NCI-H1417 (cell line): ENCODE measurements at places on chromosomes 12 and 14.
A peak's percentile ranks its signal among the peaks of the same experiment; 100 is the strongest.

DNA sequence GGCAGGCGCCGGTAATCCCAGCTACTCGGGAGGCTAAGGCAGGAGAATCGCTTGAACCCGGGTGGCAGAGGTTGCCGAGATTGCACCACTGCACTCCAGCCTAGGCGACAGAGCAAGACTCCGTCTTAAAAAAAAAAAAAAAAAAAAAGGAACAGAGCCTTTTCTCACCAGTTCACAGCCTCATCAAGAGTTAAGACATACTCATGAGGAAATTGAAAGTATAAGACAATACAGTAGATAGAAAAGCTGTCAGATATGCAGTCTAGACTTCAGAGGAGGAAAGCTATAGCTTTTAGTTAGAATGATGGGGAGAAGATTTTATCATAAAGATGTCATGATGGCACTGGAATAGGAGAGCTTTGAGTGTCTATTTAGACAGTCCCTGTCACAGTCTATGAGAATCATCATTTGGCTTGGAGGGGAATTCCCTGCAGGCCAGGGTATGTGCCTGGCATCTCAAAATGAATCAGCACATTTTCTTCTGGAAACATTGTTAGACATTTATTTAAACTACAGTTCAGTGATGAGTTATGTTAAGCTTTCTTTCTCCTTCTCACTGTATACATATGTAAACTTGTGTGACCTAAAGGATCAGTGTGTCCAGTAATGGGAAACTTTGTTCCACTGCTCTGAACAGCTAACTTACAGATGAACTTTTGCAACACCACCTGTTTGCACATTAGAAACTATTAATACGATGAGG, 2.9 kb upstream of the RAB35 start:
- no peak for DNase-seq

DNA sequence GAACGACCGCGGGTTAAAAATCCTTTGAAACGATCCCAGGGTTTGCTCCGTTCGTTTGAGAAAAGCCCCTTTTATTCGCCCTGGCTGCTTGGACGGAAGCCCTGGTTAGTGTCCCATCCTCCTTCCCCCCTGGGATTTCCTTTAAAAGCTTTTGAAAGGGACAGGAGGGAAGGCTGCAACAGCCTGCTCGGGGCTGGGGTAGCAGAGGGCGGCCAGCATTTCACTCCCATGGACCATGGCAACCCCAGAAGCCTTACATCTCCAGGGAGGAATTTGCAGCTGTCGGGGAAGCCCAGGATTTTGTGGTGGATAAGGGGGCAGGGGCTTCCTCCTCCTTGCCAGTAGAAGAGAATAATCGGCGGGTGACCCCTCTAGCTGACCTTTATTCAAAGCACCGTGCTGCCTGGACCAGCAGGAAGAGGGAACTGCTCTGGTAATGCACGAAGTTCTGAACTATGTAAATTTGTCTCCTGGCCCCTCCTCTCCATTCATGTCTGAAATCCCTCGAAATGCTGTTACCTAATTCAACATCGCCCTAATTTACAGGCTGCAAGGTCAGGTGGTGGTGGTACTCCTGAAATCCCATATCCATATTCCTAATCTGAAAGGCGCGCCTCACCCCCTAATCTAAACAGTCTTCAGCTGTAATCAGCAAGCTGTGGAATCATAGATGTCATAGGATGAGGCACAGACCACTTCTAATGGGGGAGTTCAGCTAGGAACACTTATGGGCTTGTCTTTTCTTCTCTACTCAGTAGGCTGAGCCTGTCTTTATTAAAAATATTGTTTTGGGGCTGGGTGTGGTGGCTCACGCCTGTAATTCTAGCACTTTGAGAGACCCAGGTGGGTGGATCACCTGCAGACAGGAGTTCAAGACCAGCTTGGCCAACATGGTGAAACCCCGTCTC, 1.0 kb upstream of the CLIP1 start:
- peak; percentile 82 for DNase-seq

DNA sequence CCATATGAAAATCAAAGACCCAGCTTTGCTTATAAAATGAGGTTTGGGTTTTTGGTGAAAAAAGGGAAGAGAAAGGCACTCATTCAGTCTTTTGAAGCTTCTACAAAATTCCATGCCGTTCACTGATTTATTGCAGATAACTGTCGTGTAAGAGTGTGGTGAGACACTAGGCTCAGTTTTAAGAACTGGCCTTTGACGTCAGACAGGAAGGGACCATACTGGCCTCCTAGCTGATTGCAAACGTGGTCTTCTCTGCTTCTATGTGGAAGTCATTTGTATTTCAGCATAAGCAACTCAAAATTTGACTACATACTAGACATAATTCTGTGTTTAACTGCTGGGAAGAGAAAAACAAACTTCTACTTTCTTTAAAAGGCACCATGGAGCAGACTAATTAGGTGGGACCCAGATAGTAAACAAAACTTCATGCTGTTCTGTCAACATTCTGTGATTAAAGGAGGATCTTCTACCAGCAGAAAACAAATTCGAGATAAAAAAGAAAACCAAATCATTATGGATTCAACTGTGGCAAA, 168.7 kb downstream of the TTC7B start:
- no peak for DNase-seq

DNA sequence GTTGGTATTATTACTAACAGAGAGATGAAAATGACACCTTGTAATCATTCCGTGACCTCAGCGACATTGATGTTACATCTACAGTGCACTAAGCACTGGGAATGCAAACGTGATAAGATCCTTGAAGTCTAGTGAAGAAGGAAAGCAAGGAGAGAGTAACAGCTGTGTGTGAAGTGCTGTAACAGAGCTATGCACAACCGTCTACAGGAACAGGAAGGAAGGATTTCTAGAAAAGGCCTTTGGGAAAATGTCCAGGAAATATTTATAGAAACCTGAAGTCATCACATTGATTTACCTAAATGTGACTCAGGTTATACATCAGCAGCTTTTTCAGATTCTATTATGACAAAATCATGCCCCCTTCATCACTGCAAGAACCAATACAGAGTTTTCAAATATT, 304.2 kb upstream of the AMIGO2 start:
- DNase-seq, result no peak

DNA sequence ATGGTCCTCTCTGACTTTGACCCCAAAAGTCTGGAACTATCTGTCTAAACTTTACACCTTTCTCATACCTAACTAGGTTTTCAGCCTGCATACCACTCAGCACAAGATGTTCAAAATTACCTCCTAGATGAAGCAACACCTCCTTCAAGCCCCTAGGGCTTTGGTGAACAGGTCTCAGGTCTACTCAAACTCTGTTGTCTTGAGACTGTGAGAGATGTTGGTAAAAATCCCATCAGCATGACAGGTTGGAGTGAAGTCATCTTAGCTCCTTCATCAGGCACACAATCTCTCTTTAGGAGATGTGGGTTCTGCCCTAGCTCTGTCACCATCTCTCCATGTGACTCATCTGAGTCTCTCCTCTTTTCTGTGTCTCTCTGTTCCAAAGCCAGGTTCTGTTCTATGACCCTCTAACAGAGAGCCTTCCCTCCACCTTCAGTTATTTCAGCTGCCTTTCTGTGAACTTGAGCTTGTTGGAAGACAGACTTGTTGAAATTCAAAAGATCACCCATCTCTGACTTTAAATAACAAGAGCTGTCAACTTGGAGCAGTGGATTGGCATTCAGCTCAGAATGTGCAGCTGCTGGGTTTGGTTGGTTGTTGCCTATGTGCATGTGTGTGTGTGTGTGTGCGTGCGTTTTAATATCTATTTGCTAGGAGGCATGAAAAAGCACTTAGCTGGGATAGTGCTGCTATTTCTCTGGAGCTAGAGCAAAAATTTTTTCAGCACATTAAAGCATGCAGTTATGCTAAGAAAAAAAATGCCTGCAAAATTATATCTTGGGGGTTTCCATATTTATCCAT, 130.7 kb downstream of the CRACR2A start:
- DNase-seq, result no peak

DNA sequence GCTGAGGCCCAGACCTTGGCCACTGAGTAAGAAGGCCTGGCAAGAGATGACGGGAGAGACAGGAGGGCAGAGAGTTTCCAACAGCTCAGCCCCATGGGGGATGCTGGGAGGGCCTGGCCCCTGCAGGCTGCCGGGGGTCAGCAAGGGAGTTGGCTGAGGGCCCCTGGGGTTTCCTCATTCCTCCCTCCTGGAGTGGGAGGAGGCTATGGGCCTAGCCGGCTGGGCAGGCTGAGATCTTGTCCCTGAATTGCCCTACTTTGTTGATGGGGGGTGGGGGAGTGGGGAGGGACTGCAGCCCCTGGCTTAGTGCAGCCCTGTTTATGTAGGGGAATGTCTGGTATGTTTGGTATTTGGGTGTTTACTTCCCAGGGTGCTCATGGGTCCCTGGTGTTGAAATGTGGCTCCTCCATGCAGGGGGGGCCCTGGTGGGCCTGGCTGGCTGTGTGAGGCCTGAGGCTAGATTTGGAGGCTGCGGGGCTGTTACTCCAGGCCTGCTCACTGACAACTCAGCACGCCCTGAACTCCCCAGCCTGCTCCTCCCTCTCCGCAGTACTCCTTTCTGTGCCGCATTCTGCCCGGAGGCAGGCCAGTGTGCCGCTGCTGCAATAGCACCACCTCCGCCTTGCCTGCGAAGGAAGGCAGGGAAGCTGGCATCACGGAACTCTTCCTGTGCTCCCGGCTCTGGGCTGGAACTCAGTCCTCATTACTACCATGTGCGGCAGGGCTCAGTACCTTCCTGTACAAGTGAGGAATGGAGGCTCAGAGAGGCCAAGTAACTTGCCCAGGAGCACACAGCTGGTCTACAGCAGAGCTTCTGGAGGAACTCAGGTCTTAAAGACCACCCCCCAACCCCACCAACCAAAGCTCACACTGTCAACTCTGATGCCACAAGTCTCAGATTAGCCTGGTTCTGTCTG, 25.3 kb downstream of the JDP2 start:
- DNase-seq, result no peak

DNA sequence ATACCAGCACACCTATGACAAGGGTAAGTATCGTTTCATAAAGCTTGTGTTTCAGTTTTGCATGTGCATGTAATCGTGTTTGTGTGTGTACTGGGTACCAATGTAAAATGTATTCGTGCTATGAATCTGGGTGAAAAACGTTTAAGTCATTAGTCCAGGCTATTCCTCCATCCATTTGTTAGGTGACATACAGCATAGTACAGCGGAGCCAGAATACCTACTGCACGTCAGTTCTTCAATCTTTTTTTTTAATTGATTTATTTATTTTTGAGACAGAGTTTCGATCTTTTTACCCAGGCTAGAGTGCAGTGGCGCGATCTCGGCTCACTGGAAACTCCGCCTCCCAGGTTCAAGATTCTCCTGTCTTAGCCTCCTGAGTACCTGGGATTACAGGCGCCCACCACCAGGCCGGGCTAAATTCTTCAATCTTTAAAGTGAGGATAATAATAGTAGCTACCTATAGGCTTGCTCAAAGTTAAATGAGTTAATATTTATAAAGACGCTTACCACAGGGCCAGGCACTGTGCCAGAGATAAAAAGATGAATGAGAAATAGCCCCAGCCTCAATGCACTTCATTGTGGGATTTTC, 661 bp upstream of the RPS26 start:
- DNase-seq, result peak; percentile 70

- no peak for DNase-seq
Observed at GRCh38 chr14:25396128-25396527, 346.2 kb upstream of the STXBP6 start.

GRCh38 chr14:99529899-99530298, 48.7 kb downstream of the CCNK start:
- DNase-seq, result no peak

GRCh38 chr12:108271951-108272872, 66.9 kb downstream of the CMKLR1 start:
- no peak for DNase-seq

GRCh38 chr14:47959740-47960139, 284.3 kb upstream of the MDGA2 start:
- DNase-seq, result no peak

- DNase-seq, result no peak
Observed at GRCh38 chr12:100904270-100904669, 109.7 kb downstream of the ANO4 start.

DNA sequence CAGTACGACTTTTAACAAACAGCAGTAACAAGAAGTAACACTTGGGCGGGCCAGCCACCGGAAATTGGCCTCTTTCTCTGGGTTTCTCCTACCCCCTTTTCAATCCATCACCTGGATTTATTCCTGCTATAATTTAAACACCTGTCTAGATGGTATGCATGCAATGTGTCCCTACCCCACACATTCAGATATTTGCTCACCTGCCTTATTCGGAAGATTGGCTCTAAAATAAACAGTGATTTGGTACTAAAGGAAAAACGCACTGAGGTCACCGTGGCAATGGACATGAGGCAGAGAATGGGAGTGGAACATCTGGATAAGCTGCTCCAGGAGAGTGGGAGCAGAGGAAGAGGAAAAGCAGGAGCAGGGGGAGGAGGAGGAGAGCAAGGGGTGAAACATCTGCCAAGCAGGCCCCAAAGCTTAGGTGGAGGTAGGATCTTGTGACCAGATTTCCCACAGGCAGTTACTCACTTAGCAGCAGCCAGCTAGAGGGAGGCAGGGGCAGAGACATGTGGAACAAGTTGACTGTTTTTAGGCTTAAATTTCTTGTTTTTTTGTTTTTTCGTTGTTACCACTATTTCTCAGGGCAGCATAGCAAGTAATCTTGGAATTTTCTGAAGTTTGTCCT, 150.9 kb downstream of the TTLL5 start:
- no peak for DNase-seq

DNA sequence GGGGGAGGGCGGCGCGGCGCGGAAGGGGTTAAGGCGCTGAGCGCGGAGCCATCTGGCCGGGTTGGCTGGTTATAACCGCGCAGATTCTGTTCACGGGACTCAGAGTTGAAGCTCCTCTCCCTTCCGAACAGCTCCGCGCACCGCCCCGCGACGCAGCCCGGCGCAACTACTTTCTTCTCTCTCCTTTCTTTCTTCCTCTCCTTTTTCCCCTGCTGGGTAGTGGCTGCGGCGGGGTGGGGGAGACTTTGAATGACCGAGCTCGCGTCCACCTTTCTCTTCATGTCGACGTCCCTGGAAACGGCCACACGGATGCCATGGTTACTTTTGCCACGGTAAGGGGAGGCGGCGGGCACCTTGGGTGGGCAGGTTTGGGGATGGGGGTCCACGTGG, at the start of gene NTF3:
Gene NTF3, plus strand, starts transcription at position 98 of the 390 bp plus-strand sequence. Its CDS starts 217 bp downstream, at position 315.
- peak; percentile 80 for DNase-seq

- DNase-seq, result no peak
Observed at GRCh38 chr14:65351493-65352194, 60.9 kb upstream of the FUT8 start.

DNA sequence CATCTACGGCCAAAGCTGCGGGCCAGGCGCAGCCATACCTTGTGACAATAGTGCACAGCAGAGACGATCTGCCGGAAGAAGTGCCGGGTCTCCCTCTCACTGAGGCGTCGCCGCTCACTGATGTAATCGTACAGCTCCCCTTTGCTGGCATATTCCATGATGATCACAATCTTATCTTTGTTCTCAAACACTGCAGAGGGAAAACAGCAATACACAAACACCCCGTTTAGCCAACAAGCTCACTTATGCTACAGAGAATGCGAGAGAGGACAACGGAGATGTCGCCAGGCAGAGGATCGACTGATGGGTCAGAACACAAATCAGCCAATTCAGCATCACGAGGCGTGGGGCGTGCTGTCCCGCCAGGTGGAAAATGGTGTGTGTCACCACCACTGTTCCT, 52.1 kb downstream of the NUAK1 start:
- no peak for DNase-seq

- no peak for DNase-seq
Observed at GRCh38 chr12:43964961-43965360, 129.1 kb downstream of the TMEM117 start.
